Mesendoderm (in vitro differentiated cells): ENCODE measurements at places on chromosomes 6 and 20.
A peak's percentile ranks its signal among the peaks of the same experiment; 100 is the strongest.

DNA sequence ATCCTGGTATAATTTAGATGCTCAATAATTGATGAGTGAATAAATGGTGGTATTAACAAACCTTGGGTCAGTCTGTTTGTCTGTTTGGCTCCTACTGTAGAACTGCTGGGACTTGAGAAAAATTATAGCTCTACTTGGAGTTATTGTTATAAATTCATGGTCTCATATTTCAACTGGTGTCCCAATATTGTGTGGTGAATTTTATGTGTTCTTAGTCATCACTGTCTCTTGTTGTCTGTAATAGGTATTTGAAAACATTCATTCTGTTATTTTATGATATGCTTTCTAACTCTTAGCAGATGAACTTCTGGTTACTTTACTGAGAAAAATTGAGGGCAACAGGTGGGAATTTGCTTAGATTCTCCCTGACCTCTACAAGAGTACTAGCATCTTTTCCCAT lies 221.4 kb downstream of the CDKAL1 start:
- DNase-seq = no peak
- H3K36me3 ChIP-seq = no peaks in the 10 kb centered on the region

DNA sequence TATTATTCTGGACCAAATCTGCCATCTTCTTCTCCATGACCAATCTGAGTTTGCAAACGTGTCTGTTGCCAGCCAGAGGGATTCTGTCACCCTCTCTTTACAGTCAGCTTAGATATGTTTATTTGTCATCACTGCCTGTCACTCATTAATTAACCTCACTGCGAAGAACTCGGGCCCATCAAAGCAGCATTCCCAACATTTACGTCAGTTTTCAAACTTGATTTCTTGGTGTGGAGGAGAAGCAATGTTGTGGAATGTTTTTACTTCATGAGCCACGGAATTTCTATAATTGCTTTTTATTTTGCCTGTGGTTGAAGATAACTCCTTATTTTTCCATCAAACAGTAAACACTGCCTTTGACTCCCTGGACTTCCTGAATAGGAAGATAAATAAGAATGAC lies 91.8 kb upstream of the CNKSR3 start:
- DNase-seq = no peak
- no peak overlapping the region for H3K4me3 ChIP-seq
- H3K4me1 ChIP-seq = no peaks in the 10 kb centered on the region
- no peak overlapping the region for H3K27ac ChIP-seq
- no peaks in the 10 kb centered on the region for H3K36me3 ChIP-seq

DNA sequence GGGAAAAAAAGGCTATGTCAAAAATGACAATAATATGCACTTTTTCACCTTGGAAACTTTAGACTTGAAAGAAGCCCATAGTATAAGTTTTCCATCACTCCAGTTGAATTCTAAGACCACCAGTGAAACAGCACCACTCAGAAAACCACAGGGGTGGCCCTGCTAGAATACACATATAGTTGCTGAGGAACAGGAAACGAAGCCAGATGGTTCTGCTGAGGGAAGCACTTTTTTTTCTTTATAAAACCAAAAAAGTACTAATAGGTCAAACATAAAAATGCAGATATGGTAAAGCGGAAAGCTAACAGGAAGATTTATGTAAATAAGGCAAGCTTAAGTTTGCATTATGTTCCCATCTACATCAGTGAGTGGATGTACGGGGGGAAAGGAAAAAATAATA lies 303.9 kb downstream of the FOXC1 start:
- peak; percentile 31 for DNase-seq
- no peaks in the 10 kb centered on the region for H3K27me3 ChIP-seq
- H3K36me3 ChIP-seq = no peaks in the 10 kb centered on the region
- H3K4me3 ChIP-seq = no peak overlapping the region
- H3K27ac ChIP-seq = no peak overlapping the region
- no peaks in the 10 kb centered on the region for H3K4me1 ChIP-seq

DNA sequence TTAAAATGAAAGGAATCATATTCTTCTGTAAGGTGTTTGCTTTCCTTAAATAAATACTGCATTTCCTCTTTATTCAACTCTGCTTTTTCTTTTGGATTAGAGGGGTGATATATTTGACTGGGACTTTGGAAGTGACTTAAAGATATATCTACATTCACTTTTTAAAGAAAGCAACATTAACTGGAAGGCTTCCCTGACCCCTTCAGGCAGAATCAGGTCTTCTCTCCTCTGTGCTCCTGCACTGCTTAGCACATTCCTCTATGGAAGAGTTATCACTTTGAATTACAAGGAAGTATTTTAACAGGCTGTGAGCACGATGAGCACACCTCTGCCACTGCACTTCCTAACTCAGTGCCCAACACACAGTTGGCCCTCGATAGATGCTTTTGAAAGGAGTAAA lies 59.2 kb upstream of the POU3F2 start:
- no peaks in the 10 kb centered on the region for H3K27me3 ChIP-seq
- DNase-seq = peak; percentile 43
- H3K36me3 ChIP-seq = no peaks in the 10 kb centered on the region
- no peaks in the 10 kb centered on the region for H3K4me1 ChIP-seq
- no peak overlapping the region for H3K4me3 ChIP-seq
- H3K27ac ChIP-seq = no peak overlapping the region

DNA sequence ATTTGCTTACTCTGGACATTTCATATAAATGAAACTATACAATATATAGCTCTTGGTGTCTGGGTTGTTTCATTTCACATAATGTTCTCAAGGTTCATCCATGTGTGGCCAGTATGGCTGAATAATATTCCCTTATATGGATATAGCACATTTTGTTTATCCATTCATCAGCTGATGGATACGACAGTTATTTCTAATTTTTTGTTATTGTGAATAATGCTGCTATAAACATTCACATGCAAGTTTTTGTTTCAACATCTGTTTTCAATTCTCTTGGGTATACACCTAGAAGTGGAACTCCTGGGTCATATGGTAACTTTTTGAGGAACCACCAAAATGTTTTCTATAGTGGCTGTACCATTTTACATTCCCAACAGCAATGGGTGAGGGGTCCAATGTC lies 101.1 kb downstream of the CDK19 start:
- no peaks in the 10 kb centered on the region for H3K27me3 ChIP-seq
- no peaks in the 10 kb centered on the region for H3K36me3 ChIP-seq
- DNase-seq = no peak
- H3K27ac ChIP-seq = no peak overlapping the region
- H3K4me3 ChIP-seq = no peak overlapping the region

GRCh38 chr6:170553534-170554012 lies 466 bp upstream of the PSMB1 start:
- peaks cover under 1% of the 10 kb centered on the region for H3K36me3 ChIP-seq
- H3K27ac ChIP-seq = no peak overlapping the region
- H3K27me3 ChIP-seq = no peaks in the 10 kb centered on the region
- H3K4me1 ChIP-seq = peaks cover 5% of the 10 kb centered on the region
- peak overlapping the region; percentile 27 for H3K4me3 ChIP-seq

DNA sequence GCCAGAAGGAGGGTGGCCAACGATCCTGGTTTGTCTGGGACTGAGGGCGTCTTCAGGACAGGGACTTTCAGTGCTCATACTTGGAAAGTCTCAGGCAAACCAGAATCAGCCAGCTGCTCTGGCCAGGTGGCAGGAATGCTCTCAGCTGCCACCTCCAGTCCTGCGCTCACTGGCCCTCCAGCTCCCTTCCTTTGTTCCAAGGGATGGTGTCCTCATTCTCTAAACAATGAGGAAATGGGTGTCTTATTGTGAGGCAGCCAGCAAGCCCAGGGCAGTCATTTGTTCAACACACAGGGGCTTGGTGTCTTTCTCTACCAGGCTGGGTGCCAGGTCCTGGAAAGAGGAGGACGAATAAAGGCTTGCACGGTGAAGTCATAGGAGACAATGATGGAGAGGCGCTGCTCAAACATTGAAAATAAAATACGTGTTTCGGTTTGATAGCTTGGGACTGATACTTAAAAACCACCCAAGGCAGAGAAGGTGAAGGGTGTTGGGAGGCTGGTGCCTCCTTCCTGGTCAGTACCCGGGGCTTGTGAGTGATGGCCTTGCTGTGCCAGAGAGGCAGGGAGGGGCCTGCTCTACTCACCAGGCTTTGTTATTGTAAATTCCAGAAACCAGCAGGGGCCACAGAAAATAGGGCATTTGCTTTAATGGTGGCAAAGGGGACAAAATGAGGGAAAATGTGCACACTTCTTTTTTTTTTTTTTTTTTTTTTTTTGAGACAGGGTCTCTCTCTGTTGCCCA lies 11.3 kb upstream of the TMEM181 start:
- no peak overlapping the region for H3K27ac ChIP-seq
- no peaks in the 10 kb centered on the region for H3K36me3 ChIP-seq
- H3K4me3 ChIP-seq = no peak overlapping the region

DNA sequence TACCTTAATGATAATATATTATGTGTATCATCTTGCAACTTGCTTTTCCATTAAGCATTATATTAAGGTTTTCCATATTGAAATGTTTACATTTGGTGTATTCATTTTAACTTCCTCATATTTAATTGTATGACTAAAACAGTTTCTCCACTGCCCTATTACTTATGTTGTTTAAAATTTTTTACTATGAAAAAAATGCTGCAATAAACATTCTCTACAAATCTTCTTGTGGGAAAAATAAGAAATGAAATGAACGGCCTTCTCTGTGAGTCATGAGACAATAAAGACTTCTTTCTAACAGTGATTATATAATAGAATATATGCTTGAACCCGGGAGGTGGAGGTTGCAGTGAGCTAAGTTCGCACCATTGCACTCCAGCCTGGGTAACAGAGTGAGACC lies 25.5 kb downstream of the FASTKD5 start:
- H3K27ac ChIP-seq = no peak overlapping the region
- H3K4me1 ChIP-seq = no peaks in the 10 kb centered on the region
- H3K36me3 ChIP-seq = no peaks in the 10 kb centered on the region
- no peak for DNase-seq
- H3K4me3 ChIP-seq = no peak overlapping the region

GRCh38 chr6:19004176-19004575 lies 617.0 kb downstream of the RNF144B start:
- DNase-seq = no peak
- H3K4me1 ChIP-seq = no peaks in the 10 kb centered on the region
- H3K27ac ChIP-seq = no peak overlapping the region
- H3K27me3 ChIP-seq = no peaks in the 10 kb centered on the region
- no peaks in the 10 kb centered on the region for H3K36me3 ChIP-seq

DNA sequence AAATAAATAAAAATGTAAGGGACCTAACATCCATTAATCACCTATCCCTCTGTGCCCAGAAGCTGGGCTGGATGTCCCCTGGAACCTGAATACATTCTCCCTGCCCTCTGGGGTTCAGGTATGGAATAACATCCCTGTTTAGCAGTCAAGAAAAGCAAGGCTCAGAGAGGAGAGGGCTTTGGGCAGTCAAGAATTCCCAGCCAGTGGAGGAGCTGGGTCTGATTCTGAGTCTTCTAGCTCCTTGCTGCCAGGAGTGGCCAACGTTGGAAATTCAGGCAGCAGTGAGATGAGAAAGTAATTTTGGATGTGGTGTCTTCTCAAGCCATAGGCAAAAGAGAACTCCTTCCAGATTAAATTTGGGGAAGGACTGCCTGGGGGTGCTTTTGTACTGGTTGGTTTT lies 42.6 kb upstream of the ZNFX1 start:
- H3K36me3 ChIP-seq = no peaks in the 10 kb centered on the region
- no peak overlapping the region for H3K27ac ChIP-seq
- peaks cover 13% of the 10 kb centered on the region for H3K27me3 ChIP-seq
- DNase-seq = peak; percentile 94
- no peak overlapping the region for H3K4me3 ChIP-seq

DNA sequence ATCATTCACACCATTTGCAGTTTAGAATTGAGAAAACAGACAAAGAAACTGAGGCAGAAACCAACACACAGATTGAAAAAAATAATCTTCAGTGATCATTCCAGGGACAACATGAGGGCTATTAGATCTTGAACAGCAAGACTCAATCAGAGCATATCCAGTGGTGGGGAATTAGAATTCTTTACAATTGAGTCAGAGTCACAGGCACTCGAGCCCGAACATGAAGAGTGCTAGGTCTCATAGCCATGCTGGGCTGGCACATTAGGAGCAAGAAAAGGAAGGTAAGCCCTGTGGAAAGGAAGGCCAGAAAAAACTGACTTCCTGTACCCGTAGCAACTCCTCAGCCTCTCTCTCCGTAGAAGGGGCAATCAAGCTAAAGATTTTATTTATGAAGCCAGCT lies 419.9 kb downstream of the HAO1 start:
- no peaks in the 10 kb centered on the region for H3K27me3 ChIP-seq
- no peak for DNase-seq
- H3K4me3 ChIP-seq = no peak overlapping the region
- no peaks in the 10 kb centered on the region for H3K4me1 ChIP-seq

DNA sequence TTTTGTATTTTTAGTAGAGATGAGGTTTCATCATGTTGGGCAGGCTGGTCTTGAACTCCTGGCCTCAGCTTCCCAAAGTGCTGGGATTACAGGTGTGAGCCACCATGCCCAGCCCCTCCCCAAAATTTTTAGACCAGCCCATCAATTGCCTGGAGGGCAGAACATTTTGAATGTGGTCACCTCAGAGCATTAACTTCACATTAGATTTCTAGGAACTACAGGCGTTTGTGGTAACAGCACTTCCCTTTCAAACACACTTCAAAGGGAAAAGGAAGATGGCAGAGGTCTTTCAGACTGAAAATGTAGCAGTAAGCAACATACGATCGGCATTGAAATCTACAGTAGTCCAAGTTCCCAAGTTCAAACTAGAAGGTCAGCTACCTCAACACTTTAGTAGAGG lies 12.3 kb upstream of the SLA2 start:
- DNase-seq = no peak
- no peak overlapping the region for H3K27ac ChIP-seq
- no peaks in the 10 kb centered on the region for H3K36me3 ChIP-seq
